ENCODE measurements at places on chromosomes 3 and 15.

DNA sequence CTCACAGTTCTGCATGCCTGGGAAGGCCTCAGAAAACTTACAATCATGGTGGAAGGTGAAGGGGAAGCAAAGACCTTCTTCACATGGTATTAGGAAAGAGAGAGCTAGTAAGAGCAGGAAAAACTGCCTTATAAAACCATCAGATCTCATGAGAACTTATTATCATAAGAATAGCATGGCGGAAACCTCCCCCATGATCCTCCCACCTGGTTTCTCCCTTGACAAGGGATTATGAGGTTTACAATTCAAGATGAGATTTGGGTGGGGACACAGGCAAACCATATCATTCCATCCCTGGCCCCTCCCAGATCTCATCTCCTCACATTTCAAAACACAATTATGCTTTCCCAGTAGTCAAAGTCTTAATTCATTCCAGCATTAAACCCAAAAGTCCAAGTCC is 34.6 kb upstream of the TMEM45A start:
- DNase-seq: no peak

- no peak for DNase-seq
Measured at GRCh38 chr15:81929557-81929956, 116.3 kb downstream of the MEX3B start.

DNA sequence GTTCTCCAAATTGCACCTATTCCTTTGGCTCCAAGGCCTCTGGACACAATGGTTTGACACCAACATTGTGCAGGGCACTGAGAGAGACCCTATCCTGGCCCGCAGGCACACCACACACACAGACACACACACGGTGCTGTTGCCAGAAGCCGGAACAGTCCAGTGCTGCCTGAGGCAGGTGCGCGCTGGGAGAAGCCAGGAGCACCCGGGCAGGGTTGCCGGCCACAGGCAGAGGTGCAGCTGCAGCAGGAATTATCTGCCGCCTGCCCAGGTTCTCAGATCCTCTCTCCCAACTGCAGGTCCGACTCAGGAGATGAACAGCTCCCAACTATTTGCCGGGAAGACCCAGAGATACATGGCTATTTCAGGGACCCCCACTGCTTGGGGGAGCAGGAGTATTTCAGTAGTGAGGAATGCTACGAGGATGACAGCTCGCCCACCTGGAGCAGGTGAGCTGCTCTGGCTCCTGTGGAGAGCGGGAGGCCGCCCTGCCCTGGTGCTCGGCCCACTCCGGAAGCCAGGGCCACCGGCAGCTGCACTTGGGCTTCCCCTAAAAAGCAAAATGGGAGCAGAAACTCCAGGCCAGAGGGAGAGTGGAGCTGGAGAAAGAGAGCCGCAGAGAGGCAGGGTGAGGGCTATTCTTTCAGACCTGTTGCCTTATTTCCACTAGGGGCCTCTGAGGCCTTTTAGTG is 42.9 kb downstream of the CHDH start:
- no peak for DNase-seq

GRCh38 chr3:191492601-191493000 is 31.6 kb downstream of the PYDC2 start:
- DNase-seq: no peak

DNA sequence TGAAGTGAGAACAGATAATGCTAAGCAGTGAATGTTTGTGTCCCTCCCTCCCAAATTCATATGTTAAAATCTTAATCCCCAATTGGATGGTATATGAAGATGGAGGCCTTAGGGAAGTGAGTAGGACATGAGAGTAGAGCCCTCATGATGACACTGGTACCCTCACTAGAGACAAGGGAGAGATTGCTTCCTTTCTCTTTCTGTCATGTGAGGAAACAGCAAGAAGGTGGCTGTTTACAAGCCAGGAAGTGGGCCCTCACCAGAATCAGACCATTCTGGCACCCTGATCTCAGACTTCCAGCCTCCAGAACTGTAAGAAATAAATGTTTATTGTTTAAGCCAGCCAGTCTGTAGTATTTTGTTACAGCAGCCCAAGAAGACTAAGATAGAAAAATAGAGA is 209.5 kb downstream of the SATB1 start:
- no peak for DNase-seq

DNA sequence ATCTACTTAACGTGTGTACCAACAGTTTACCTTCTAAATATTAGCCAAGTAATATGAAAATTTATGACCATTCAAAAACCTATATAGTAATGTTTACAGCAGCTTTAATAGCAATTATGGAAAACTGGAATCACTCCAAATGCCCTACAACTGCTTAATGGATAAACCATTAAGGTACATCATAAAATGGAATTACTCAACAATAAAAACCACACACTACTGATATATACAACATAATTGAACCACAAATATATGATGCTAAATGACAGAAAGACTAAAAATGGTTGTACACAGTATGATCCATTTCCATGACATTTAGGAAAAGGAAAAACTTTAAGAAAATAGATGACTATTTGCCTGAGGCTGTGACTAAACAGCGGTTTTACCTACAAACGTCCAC is 467.1 kb upstream of the EPHA6 start:
- DNase-seq: peak; percentile 52

- DNase-seq: peak; percentile 77
Measured at GRCh38 chr3:180802837-180803236, 109.6 kb upstream of the FXR1 start.

DNA sequence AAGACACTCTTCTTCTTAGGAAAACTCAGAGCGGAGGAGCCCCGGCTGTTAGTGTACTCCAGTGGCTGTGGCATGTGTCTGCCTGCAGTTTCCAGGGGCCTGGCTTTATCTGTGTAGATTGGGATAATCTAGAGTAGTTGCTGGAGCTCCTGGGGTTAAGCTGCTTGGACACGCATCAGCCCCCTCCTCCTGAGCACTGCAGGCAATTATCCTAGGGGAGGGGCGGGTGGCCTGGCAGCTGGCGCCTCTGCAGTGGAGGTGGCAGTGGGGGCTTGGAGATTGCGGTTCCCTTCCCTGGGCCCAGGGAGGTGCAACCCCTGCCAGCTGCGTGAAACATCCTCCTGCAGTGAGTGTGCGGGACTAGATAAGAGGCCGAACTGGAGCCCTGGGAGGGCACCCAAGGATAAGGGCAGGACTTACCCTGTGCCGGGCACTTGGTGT is 68.2 kb downstream of the EFCAB12 start:
- no peak for DNase-seq

DNA sequence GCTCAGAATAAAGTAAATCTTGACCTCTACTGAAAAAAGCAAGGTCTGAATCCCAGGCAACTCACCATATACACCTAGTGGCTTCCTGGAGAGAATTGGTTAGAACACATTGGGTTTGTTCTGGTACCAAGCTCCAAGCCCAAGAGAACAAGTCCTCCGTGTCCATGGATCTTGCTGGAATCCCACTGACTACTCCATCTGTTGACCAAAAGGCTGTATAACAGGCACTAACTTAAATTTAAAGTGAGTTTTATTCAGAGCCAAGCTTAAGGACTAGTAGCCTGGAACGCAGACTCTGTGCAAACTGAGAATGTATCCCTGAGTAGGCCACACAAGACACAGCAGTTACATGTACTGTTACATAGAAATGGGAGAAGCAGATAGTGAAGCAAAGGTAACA is 342.1 kb upstream of the LRRC3B start:
- DNase-seq: no peak

DNA sequence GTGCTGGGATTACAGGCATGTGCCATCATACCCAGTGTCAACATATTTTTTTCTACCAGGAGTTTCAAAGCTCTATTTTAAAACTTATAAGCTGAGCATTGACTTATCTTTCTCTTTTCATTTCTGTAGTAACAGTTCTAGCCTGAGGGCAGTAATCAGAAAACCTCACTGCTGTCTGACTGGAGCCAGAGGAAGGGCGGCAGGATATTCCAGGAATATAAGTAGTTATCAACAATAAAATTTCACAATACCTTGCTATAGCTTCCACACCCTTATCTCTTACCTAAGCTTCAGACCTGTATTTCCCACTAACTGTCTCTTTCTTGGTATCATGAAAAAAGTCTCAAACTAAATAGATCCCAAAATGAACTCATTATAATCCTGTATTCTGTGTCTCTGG is 5.1 kb upstream of the NEDD4 start:
- no peak for DNase-seq

DNA sequence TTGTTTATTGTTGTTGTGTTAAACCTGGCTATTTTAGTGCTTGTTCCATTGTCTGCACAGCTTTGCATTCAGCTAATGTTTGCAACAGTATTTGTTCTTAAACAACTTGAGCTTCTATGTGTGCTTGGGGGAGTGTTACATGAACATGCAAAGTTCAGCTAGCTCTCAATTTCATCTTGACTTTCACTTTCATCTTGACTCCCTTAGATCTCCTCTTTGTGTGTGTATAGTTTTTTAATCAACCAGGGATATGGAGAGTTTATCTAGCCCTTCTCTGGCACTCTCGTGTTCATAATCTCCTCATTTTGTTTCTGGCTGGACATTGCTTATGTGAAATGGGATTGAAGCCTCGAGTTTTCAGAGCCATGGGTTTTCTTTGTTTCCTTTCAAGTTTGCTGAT is 212.4 kb upstream of the ZBTB20 start:
- no peak for DNase-seq

DNA sequence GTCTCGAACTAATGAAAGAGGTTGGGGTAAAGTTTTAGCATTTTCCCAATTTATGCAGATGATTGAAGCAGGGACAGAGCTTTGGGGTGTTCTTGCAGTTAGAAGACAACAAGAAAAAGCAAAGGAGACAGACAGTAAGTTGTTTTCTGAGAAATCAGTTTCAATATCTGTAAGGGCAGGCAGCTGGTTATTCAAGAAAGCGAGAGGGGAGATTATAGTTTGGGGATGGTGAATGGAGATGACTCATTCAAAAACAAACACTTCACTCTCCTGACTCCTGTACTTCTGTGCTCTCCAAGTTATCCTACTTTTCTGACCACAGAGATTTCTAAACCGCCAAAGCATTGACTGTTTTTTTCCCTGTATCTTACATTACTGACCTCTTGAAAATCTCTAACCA is 352.0 kb downstream of the GAP43 start:
- no peak for DNase-seq

GRCh38 chr3:156635973-156636372 is 38.4 kb upstream of the TIPARP start:
- no peak for DNase-seq

DNA sequence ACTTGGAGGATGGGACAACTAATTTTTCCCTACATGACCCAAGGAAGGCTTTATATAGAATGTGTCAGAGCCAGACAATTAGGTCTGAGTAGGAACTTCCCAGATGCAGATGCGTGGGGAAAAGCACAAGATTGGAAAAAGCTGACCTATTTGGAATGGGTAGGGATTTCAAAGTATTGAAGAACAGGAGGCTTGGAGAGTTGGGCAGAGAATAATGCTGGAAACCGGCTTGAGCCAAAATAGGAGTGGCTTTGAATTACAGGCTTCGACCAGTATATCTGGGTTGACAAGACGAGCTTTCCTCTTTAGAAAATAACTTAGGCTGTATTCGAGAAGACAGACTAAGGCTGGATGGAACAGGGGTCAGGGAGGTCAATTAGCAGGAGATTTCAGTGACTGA is 181.1 kb downstream of the GBE1 start:
- DNase-seq: no peak

GRCh38 chr15:33934921-33935320 is 33.4 kb upstream of the CHRM5 start:
- DNase-seq: no peak

GRCh38 chr3:134932035-134932434 is 137.0 kb downstream of the EPHB1 start:
- no peak for DNase-seq

DNA sequence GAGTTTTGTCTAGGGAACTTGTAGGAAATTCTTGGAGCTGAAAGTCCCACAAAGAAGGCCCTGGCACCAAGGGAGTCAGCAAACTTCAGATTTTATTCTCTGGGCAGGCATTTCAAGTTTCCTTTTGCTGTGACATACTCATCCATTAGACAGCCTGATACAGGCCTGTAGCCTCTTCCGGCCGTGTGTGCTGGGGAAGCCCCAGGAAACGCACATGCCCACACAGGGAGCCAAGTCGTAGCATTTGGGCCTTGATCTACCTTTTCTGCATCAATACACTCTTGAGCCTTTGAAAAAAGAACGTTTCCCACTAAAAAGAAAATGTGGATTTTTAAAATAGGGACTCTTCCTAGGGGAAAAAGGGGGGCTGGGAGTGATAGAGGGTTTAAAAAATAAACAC is 15.0 kb downstream of the TIGIT start:
- DNase-seq: no peak

DNA sequence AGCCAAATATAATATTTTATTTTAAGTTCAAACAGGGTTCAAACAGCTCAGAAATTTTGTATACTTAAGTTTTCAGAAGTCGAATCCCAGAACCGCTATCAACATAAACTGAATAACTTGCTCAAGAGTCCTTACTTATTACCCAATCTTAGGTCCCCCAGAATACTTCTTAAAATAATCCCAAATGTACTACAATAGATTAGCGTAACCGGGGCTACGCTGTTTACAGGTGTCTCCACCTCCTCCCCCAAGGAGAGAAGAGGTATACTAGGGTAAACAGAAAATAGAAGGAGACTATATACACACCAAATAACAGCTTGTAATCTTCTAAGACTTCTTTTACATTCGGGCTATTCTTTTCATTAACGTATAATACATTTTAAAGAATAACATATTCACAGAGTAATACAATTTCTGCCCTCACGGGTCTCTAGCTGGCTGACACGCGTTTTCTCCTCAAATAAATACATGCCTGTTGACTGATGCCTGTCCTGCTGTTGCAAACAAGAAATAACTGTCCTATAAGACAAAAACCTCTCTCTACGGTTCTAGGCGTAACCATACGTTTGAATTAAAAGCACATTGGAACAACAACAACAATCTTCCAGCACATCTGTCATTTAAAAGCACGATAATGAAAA is 1.3 kb downstream of the DENND4A start:
- no peak for DNase-seq

GRCh38 chr3:139574026-139574947 is 34.7 kb upstream of the RBP1 start:
- DNase-seq: no peak

- no peak for DNase-seq
Measured at GRCh38 chr15:57025264-57025926, 107.0 kb downstream of the TCF12 start.
